ENCODE measurements at places on chromosomes 1 and 21.

- H3K27ac ChIP-seq, result no peak overlapping the region
- no peaks in the 10 kb centered on the region for H3K4me1 ChIP-seq
- DNase-seq, result no peak
Measured at GRCh38 chr1:2358651-2359640, 32.4 kb downstream of the MORN1 start.

DNA sequence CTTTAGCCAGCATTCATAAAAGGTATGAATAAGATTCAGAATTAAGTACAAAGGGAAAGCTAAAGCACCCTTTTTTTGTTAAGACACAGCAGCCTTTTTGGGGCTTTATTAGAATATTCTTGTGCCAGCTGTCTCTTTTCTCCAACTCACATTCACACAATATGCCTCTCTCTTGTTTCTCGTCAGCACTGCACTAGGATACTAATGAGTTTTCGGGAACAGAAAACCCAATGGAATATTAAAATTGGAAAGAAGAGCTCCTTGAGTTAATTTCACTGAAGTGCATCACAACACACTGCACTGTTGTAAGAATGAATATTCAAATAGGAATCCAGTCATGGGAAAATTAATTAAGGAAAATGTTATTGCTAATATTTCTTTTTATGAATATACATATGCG lies 410.4 kb upstream of the BEND5 start:
- no peak overlapping the region for H3K27ac ChIP-seq
- H3K36me3 ChIP-seq, result no peaks in the 10 kb centered on the region
- H3K4me3 ChIP-seq, result no peak overlapping the region
- no peaks in the 10 kb centered on the region for H3K27me3 ChIP-seq
- H3K4me1 ChIP-seq, result no peaks in the 10 kb centered on the region

- H3K27ac ChIP-seq, result no peak overlapping the region
- H3K4me3 ChIP-seq, result no peak overlapping the region
- H3K4me1 ChIP-seq, result no peaks in the 10 kb centered on the region
- no peaks in the 10 kb centered on the region for H3K27me3 ChIP-seq
Measured at GRCh38 chr1:104856091-104856490, 1106.4 kb downstream of the AMY1C start.

- no peak overlapping the region for H3K4me3 ChIP-seq
- H3K4me1 ChIP-seq, result peaks cover 38% of the 10 kb centered on the region
- no peak overlapping the region for H3K27ac ChIP-seq
- DNase-seq, result no peak
- H3K27me3 ChIP-seq, result no peaks in the 10 kb centered on the region
- no peaks in the 10 kb centered on the region for H3K36me3 ChIP-seq
Measured at GRCh38 chr1:179298952-179299351, 5.4 kb downstream of the SOAT1 start.

DNA sequence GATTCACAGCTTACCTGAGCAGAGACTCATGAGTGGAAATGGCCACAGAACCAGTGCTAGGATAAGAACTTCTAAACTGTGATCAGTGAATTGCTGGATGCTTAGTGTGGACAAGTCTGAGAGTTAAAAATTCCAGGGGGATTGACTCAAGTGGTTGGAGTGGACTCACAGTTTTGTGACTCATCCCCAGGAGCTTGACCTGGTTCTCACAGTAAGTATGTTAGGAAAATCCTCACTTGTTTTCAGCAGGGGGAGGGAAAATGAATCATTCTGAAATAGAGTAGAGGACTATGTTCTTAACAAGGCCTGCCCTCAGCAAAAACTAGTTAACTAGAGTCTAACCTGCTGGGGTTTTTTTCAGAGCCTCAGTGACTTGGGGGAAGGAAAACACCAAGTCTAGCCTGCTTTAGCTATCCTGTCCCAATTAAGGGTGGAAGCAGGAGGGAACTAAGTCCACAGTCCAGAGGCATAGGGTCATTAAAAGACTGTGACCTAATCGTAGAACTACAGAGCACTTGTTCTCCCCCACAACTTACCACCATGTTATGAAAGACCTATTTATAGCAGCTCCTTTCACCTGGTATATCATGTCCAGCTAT lies 6.1 kb upstream of the CDC73 start:
- H3K4me3 ChIP-seq, result no peak overlapping the region
- no peak overlapping the region for H3K27ac ChIP-seq
- peaks cover 26% of the 10 kb centered on the region for H3K4me1 ChIP-seq
- H3K36me3 ChIP-seq, result no peaks in the 10 kb centered on the region

DNA sequence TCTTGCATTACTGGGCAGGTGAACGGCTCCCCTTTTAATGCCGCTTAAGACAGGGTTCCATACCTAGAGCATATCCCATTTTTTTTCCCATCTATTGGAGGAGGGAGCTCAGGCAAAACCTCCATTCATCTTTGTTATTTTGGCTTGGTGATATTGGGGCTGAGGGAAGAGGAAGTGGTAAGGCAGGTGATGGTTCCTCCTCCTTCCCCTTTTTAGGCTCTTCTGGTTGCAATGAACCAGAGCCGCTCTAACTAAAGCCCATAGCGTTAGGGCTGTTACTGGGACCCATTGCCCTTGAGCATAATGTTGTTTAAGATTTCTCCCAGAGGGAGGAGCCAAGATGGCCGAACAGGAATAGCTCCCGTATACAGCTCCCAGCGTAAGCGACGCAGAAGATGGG lies 21.1 kb downstream of the PYHIN1 start:
- no peak overlapping the region for H3K27ac ChIP-seq
- H3K4me1 ChIP-seq, result no peaks in the 10 kb centered on the region
- H3K36me3 ChIP-seq, result no peaks in the 10 kb centered on the region
- H3K27me3 ChIP-seq, result no peaks in the 10 kb centered on the region
- no peak for DNase-seq
- H3K4me3 ChIP-seq, result no peak overlapping the region

- no peak overlapping the region for H3K27ac ChIP-seq
- peak; percentile 62 for DNase-seq
- H3K4me1 ChIP-seq, result no peaks in the 10 kb centered on the region
- H3K4me3 ChIP-seq, result no peak overlapping the region
- no peaks in the 10 kb centered on the region for H3K27me3 ChIP-seq
Measured at GRCh38 chr1:63698001-63698838, 75.6 kb upstream of the ROR1 start.

- peaks cover 85% of the 10 kb centered on the region for H3K4me1 ChIP-seq
- H3K4me3 ChIP-seq, result no peak overlapping the region
- peak overlapping the region; percentile 92 for H3K27ac ChIP-seq
- H3K36me3 ChIP-seq, result no peaks in the 10 kb centered on the region
Measured at GRCh38 chr1:21323091-21323490, 32.8 kb upstream of the ECE1 start.

GRCh38 chr1:6134741-6135510 lies 45.2 kb downstream of the CHD5 start:
- H3K4me3 ChIP-seq, result no peak overlapping the region
- no peaks in the 10 kb centered on the region for H3K27me3 ChIP-seq
- DNase-seq, result no peak
- H3K27ac ChIP-seq, result no peak overlapping the region

- DNase-seq, result peak; percentile 93
- H3K36me3 ChIP-seq, result no peaks in the 10 kb centered on the region
- H3K27ac ChIP-seq, result peak overlapping the region; percentile 87
Measured at GRCh38 chr21:41932576-41933312, 21.1 kb downstream of the C2CD2 start.

GRCh38 chr1:232594768-232595698 lies 34.9 kb downstream of the SIPA1L2 start:
- no peak overlapping the region for H3K27ac ChIP-seq
- DNase-seq, result no peak

DNA sequence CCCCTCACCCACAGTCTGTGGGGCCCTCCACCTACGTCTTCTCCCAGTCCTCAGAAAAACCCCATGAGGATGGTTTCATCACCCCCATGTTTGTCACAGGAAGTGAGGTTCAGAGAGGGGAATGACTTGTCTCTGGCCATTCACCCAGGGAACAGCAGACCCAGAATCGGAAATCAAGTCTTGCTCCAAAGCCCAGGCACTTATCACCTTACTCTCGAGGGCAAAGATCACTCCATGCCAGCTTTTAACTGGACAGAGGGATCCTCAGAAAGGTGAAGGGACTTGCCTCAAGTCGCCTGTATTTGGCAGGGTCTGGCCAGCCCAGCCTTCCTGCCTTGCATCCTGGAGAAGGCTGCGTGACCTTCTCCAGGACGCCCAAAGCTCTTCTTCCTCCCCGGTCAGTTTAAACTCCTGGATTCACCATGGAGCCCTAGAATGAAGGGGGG lies 57.9 kb upstream of the SSBP3 start:
- H3K27ac ChIP-seq, result peak overlapping the region; percentile 49
- no peaks in the 10 kb centered on the region for H3K27me3 ChIP-seq
- peaks cover 21% of the 10 kb centered on the region for H3K4me1 ChIP-seq
- no peak for DNase-seq

DNA sequence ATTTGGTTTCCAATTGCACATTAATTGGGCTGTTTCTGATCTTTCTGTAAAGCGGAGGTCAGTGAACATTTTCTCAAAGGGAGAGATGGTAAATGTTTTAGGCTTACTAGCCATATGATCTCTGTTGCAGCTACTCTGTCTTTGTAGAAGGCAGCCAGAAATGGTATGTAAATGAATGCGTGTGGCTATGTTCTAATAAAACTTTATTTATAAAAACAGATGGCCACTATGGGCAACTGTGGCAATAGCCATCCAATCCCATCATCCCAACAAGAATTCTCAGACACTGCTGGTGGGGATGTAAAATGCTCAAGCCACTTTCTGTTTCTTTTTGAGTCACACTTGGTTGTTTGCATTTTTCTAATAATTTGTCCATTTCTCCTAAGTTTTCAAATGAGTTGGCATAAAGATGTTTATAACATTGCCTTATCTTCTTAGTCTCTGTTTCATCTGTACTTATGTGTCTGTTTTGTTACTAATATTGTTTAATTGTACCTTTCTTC lies 448.8 kb upstream of the VAMP3 start:
- no peak overlapping the region for H3K4me3 ChIP-seq
- H3K27ac ChIP-seq, result no peak overlapping the region
- no peaks in the 10 kb centered on the region for H3K4me1 ChIP-seq

DNA sequence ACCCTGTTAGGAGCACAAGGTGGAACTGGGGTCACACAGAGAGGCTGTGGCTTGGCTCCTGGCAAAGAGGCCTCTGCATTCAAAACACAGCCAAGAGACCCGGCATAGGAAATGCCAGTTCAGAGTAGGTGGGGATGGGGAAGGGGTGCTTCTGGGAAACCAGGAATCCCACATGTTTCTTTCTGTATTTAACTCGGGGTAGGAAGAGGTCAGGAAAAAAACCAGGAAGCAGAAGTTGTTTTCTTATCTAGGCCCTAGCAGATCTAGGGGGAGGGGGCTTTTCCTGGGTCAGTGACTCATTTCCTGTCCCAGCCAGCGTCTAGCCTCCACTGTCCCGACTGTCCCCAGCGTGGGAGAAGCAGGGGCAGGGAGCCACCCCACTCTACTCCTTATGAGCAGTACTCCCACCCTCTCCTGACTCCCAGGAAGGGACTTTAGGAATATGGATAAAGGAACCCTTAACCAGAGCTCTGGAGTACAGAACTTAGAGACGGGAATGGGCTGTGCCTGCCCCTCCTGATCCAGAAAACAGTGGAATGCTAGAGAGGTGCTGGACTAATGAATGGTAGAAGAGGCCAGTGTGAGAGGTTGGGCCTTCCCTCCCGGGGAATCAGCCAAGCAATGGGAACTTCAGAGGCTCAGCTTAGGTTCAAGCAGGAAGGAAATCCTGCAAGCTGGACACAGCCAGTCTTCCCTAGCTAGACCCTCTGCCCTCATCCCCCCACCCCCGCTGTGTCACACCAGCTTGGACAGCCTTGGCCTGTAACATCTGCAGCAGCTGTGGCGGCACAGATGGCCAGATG lies 5.7 kb downstream of the FHL3 start:
- H3K4me1 ChIP-seq, result peaks cover 53% of the 10 kb centered on the region
- peak overlapping the region; percentile 85 for H3K27ac ChIP-seq
- no peaks in the 10 kb centered on the region for H3K27me3 ChIP-seq
- H3K4me3 ChIP-seq, result no peak overlapping the region
- H3K36me3 ChIP-seq, result no peaks in the 10 kb centered on the region

DNA sequence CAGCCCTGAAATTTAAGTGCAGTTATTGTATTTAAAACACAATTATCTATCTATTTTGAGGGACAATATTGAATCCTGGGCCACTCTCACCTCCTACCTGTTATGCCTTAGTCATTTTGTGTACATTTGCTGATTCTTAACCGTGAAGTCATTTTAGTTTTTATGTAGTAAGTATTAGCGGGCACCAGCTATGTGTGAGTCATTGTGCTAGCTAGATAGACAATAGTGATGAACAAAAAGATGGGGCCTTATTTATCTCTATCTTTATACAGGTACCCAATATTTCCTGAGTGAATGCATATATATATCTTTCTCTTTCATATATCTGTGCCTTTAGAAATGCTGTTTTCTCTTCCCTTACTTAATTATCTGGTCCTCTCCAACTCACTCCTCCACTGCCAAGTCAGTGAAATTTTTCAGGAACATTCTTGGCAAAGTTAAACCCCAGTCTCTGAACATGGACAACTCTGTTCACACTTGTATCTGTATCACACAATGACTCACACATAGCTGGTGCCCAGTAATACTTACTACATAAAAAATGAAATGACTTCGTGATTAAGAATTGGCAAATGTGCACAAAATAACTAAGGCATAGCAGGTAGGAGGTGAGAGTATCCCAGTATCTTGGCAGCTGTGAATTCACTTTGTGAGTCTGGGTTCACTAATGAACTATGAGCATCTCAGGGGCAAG lies 166.0 kb upstream of the C8B start:
- DNase-seq, result peak; percentile 4
- no peaks in the 10 kb centered on the region for H3K4me1 ChIP-seq
- H3K4me3 ChIP-seq, result no peak overlapping the region
- no peaks in the 10 kb centered on the region for H3K36me3 ChIP-seq
- H3K27me3 ChIP-seq, result no peaks in the 10 kb centered on the region
- H3K27ac ChIP-seq, result peak overlapping the region; percentile 10

- H3K36me3 ChIP-seq, result no peaks in the 10 kb centered on the region
- H3K27ac ChIP-seq, result no peak overlapping the region
- peaks cover 3% of the 10 kb centered on the region for H3K4me1 ChIP-seq
- DNase-seq, result no peak
- no peak overlapping the region for H3K4me3 ChIP-seq
Measured at GRCh38 chr1:44346184-44346583, 8.9 kb downstream of the ERI3 start.

- H3K36me3 ChIP-seq, result no peaks in the 10 kb centered on the region
- no peak overlapping the region for H3K27ac ChIP-seq
- peaks cover 8% of the 10 kb centered on the region for H3K4me1 ChIP-seq
- DNase-seq, result no peak
Measured at GRCh38 chr1:76870037-76870436, 2.8 kb downstream of the ST6GALNAC5 start.

GRCh38 chr1:61334718-61335589 lies 252.6 kb downstream of the NFIA start:
- DNase-seq, result peak; percentile 48
- H3K27me3 ChIP-seq, result no peaks in the 10 kb centered on the region
- H3K36me3 ChIP-seq, result peaks cover 5% of the 10 kb centered on the region
- no peak overlapping the region for H3K27ac ChIP-seq
- H3K4me1 ChIP-seq, result peaks cover 36% of the 10 kb centered on the region

- no peak overlapping the region for H3K4me3 ChIP-seq
- H3K27ac ChIP-seq, result no peak overlapping the region
- no peak for DNase-seq
- H3K27me3 ChIP-seq, result no peaks in the 10 kb centered on the region
- H3K4me1 ChIP-seq, result no peaks in the 10 kb centered on the region
Measured at GRCh38 chr1:35876988-35877387, 6.0 kb upstream of the AGO1 start.

GRCh38 chr1:18949686-18950400 lies 6.6 kb downstream of the IFFO2 start:
- peak overlapping the region; percentile 48 for H3K4me3 ChIP-seq
- no peaks in the 10 kb centered on the region for H3K36me3 ChIP-seq
- H3K27ac ChIP-seq, result peak overlapping the region; percentile 96
- peaks cover 95% of the 10 kb centered on the region for H3K4me1 ChIP-seq
- DNase-seq, result peak; percentile 54

GRCh38 chr1:172894349-172895049 lies 156.2 kb downstream of the TNFSF18 start:
- no peak overlapping the region for H3K27ac ChIP-seq
- no peaks in the 10 kb centered on the region for H3K4me1 ChIP-seq
- H3K4me3 ChIP-seq, result no peak overlapping the region
- DNase-seq, result no peak

All from adrenal gland (tissue), 19 donors.